ENCODE measurements at places on chromosomes 6 and 20.

- DNase-seq = no peak
Observed at GRCh38 chr6:129494099-129494498, 215.9 kb downstream of the ARHGAP18 start.

DNA sequence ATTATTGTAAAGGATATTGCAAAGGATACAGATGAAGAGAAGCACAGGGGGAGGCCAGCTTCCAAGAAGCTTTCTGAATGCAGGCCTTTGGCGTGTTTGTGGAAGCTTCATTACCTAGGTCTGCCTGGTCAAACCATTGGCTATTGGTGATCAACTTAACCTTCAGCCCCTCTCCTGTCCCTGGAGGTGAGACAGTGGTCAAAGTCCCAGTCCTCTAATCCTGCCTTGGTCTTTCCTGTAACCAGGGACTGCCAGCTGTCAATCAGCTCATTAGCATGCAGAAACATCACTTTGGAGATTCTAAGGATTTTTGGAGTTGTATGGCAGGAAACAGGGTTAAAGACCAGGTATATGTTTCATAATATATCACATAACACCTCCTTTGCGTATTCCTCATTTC, 13.0 kb downstream of the RIN2 start:
- no peak for DNase-seq

GRCh38 chr6:16804546-16805242, 43.4 kb upstream of the ATXN1 start:
- DNase-seq = no peak

- DNase-seq = no peak
Observed at GRCh38 chr20:13325033-13325432, 104.0 kb downstream of the ISM1 start.

GRCh38 chr20:6388671-6389197, 265.9 kb upstream of the FERMT1 start:
- DNase-seq = no peak

DNA sequence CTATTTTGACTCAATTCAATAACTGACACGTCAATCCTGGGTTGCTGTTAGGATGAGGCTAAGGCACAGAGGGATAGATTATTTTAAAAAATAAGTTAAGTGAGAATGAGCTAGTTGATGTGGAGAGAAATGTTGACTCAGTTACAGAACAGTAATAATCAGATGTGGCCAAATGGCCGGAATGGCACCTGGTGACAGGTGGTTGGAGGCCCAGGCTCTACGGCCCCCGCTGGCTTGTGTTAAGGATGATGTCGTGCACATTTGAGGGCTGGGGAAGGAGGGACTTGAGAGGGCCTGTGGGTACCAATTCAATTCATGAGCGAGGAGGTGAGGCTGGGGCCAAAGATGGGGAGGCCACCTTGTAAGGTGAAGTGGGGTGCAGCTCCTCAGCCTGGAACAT, 31.7 kb downstream of the APCDD1L start:
- DNase-seq = no peak

DNA sequence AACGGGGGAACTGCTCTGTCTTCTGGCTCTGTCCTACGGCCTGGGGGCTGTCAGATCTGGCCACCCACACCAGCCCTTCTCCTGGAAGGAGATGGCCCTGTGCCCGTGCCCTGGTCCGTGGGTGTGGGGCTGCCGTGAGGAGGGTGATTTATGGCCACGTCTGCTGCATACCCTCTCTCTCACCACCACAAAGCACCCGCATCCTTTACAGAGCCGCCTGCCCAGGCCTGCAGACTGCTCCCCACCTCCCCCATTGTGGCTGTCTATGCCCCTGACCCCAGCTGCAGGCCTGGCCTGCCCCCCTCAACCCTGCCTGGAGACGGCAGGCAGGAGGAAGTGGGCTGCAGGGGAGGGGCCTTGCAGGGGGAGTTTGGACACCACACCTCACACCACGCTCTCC, 72.7 kb upstream of the GATA5 start:
- DNase-seq = no peak

DNA sequence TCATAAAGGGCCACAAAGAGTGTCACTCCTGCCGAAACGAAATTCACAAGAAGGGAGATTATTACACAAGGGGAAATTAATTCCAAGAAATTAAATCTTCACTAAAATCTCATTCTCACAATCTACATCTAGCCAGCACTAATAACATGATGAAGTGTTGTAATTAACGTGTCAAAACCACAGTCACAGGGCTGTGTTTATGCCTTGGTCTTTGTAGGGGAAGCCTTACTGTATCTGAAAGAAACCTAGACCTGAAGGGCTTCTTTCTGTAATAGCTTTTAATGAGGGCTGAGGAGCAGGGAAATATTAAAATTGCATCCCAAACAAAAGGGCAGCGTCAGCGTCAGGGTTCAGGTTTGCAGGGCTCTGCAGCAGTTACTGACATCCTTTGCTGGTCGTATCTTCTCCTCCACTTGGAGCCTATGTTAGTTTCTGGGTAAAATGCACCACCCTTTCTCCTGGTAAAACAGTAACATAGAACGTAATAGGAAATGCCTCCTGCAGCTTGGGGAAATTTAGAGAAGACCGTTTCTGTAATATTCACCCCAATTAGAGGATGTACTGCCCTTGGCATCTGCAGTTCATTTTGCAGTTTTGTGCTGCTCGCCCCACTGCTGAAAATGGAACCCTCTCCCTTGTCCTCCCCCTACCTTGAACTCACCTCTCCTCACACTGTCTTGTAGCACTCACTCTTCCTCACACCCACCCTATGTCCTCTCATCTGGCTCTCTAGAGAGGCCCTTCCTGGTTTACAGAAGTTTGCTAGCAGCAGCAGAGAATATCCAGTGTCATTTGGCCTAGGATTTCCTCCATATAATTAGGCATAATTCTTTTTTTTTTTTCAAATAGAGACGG, 109.0 kb upstream of the TRAF3IP2 start:
- no peak for DNase-seq

GRCh38 chr6:69343851-69344250, 453.0 kb downstream of the LMBRD1 start:
- DNase-seq = no peak

GRCh38 chr6:18973251-18973650, 586.1 kb downstream of the RNF144B start:
- DNase-seq = no peak

DNA sequence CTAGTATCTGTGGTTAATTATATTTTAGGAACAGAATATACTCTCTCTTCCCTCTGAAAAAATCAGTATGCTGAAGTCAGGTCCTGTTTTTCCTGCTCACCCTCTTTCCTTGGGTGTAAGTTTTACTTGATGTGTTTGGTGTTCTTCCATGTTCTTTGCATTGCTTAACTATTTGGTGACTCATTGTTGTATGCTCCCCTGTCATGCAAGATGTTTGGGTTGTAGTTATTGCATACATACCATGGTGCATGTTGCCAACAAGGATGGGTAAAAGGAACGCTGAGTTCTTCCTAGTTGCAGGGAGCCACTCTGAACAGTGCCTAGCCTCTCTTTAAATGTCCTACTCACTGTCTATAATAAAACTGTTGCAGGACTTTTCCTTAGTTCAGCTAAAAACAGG, 207.9 kb upstream of the LAMP5 start:
- DNase-seq = no peak

GRCh38 chr6:110018486-110018885, 40.4 kb downstream of the GPR6 start:
- DNase-seq = no peak

GRCh38 chr20:39042279-39043150, 80.4 kb downstream of the DHX35 start:
- DNase-seq = no peak

DNA sequence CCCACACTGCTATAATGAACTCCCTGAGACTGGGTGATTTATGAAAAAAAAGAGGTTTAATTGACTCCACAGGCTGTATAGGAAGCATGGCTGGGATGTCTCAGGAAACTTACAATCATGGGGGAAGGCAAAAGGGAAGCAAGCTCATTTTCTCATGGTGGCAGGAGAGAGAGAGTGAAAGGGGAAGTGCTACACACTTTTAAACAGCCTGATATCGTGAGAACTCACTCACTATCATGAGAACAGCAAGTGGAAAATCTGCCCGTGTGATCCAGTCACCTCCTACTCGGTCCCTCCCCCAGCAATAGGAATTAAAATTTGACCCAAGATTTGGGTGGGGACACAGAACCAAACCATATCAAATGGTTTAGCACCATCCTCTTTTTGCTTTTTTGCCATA, 116.6 kb upstream of the CEP162 start:
- DNase-seq = no peak

- no peak for DNase-seq
Observed at GRCh38 chr20:52201395-52201794, 9.8 kb upstream of the ZFP64 start.

- DNase-seq = no peak
Observed at GRCh38 chr6:169250660-169251059, 3.0 kb downstream of the THBS2 start.

All from stimulated activated CD4-positive, alpha-beta T cell treated with anti-CD3 and anti-CD28 coated beads, Interleukin-12 subunit alpha, Interleukin-12 subunit beta, amount 100 ng/mL, for 48 hours (primary cell).